Natural killer cell treated with Interleukin-12 subunit alpha and Interleukin-12 subunit beta and Interleukin-15 and Interleukin-18, amount 100 ng/mL, for 72 hours (primary cell): ENCODE measurements at places on chromosomes 3 and 15.

DNA sequence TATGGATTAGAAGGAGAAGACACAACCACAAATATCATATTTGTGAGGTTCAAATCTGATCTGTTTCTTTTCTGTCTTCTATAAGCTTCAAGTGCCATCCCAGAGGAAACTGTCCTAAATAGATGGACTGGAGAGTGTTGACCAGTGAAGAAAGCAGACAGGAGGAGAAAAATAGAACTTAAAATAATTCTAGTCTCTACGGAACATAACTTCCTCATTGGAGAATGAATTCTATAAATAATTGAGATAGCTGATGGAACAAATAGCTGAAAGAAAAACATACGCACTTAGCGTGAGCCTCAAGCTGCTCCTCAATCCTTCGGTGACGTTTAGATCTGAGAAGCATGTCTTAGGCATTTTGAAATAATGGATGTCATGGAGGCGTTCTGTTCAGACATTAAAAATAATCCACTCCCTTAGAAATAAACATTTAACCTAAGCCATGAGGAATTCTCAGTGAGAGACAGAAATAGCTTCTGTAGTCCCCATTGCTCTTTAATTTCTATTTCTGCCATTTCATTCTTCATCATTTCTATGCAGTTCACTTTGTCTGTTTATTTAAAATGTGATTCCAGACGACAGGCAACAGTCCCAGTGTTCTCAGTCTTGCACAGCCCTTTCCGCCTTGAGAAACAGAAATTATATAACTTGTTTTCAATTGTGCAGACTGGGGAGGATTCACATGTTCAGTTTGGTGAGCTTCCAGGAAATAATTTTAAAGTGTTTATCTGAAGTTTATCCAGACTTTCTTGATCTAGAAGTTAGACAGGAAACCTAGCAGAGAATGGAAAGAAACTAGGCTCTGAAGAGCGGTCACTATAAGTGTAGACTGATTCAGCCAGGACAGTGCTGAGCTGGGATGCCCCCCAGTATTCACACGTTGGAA is 97.3 kb downstream of the NR1D2 start:
- peaks cover 12% of the 10 kb centered on the region for H3K27me3 ChIP-seq
- DNase-seq = no peak
- no peaks in the 10 kb centered on the region for H3K4me1 ChIP-seq
- no peaks in the 10 kb centered on the region for H3K36me3 ChIP-seq
- no peak overlapping the region for H3K27ac ChIP-seq

DNA sequence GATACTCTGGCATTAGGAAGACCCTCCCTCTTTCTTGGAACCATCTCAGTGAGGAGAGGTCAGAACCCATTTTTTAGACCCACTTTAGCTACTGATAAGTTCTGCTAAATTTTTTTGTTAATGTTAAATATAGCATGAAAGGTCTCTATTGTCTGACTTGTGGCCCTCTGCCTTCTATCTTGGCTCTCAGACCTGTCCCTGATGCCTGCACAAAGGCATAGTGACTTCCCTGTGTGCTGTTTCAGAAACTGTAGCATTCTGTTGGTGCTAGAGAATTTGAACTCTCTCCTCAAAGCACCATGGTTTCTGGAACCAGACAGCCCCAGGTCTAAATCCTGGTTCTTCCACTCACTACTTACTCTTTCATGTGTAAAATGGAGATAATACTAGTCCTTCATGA is 15.4 kb downstream of the MAPKBP1 start:
- no peak for DNase-seq
- H3K36me3 ChIP-seq = no peaks in the 10 kb centered on the region
- H3K27me3 ChIP-seq = no peaks in the 10 kb centered on the region
- H3K4me3 ChIP-seq = no peak overlapping the region
- no peak overlapping the region for H3K27ac ChIP-seq
- peaks cover 36% of the 10 kb centered on the region for H3K4me1 ChIP-seq

GRCh38 chr3:170361711-170362110 is 4.2 kb downstream of the SKIL start:
- H3K4me3 ChIP-seq = peak overlapping the region; percentile 48
- DNase-seq = no peak
- peaks cover 30% of the 10 kb centered on the region for H3K36me3 ChIP-seq
- H3K27ac ChIP-seq = no peak overlapping the region
- no peaks in the 10 kb centered on the region for H3K27me3 ChIP-seq

- H3K36me3 ChIP-seq = peaks cover 12% of the 10 kb centered on the region
- no peaks in the 10 kb centered on the region for H3K4me1 ChIP-seq
- no peak for DNase-seq
- no peak overlapping the region for H3K4me3 ChIP-seq
- no peak overlapping the region for H3K27ac ChIP-seq
Measured at GRCh38 chr3:41478278-41478677, 279.0 kb downstream of the CTNNB1 start.

DNA sequence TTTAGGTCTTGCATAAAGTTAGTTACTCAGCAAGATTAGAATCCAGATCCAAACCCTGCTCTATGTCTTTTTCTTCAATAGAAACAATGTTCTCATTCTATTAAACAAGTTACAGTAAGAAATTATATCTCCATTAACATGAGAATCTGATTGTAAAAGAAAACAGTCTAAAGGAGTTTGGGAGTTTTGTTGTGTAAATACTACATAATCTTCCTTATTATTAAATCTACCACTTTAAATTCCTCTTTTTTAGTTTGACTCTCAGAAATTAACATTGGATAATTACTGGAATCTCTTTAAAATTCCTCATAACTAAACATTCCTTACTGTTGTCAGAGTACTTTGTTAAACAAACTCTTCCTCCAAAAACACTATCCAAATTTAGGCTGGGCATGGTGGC is 1.7 kb upstream of the GOLIM4 start:
- peak overlapping the region; percentile 88 for H3K4me3 ChIP-seq
- no peaks in the 10 kb centered on the region for H3K36me3 ChIP-seq
- H3K4me1 ChIP-seq = peaks cover 14% of the 10 kb centered on the region
- H3K27me3 ChIP-seq = no peaks in the 10 kb centered on the region

DNA sequence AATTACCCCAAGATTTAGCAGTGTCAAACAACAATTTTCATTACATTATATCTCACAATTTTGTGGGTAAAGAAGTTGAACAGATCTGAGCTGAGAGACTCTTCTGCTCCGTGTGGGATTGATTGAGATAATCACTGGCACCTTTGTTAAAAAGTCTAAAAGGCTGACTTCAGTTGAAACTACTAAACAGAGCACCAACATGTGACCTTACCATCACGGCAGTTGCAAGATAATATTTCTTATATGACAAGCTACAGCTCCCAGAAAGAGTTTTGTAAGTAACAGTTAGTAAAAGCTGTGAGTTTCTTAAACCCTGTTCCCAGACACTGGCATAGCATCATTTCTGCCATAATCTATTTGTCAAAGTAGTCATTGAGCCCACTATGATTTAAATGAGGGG is 25.0 kb downstream of the CGGBP1 start:
- no peak overlapping the region for H3K27ac ChIP-seq
- peaks cover 14% of the 10 kb centered on the region for H3K4me1 ChIP-seq
- DNase-seq = no peak
- no peaks in the 10 kb centered on the region for H3K27me3 ChIP-seq
